ENCODE measurements at places on chromosomes 2 and 18. TPM values are rescaled to one million over a fixed set of nuclear protein-coding genes. Genes with fewer than 3 reads are reported as not detected.
A peak's percentile ranks its signal among the peaks of the same experiment; 100 is the strongest.

Gene TMEM182
- total RNA-seq = 5.9 TPM

Gene OR6B2
- total RNA-seq = not detected

- no peak for DNase-seq
Observed at GRCh38 chr2:235024931-235025773, 73.3 kb downstream of the SH3BP4 start.

- no peak for DNase-seq
Observed at GRCh38 chr2:78035804-78036203, 513.6 kb upstream of the LRRTM4 start.

DNA sequence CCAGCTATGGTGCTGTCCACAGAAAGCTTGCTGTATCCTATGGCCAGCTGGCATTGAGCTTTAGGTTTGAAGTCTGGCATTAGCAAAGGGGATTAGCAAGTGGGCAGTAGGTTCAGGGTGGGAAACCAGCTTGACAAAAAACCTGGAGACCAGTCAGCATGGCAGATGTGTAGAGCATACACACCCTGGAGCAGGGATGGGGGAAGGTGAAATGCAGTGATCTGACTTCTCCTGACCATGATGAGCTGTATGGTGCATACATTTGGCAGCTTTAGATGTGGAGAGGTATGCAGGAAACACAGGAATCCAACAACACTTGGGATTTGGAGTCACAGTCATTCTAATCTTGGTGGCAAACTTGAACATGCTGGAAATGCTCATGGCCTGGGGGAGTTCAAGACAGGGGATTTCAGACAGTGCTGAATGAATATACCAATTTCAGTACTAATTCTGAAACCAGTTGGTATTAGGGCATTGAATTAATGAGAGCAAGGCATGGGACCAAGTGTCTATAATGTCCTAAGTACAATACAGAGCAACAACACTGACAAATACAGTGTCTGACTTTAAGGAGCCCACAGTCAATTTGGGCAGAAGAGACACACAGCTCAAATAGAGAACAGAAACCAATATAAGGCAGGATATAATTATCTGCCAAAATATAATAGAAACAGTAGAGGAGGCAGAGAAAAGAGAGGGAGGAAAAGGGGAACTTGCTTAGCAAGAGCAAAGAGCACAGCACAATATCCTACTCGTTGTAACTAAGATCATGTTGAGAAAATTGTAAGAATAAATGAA is 11.8 kb downstream of the ARHGAP15 start:
- DNase-seq = no peak

- no peak for DNase-seq
Observed at GRCh38 chr2:186751078-186751477, 57.2 kb downstream of the FAM171B start.

GRCh38 chr2:16633621-16634430 is 31.8 kb downstream of the CYRIA start:
- DNase-seq = no peak

GRCh38 chr2:29335396-29335795 is 220.2 kb downstream of the CLIP4 start:
- DNase-seq = no peak

GRCh38 chr2:110708455-110708854 is 23.9 kb upstream of the ACOXL start:
- DNase-seq = no peak

- peak; percentile 87 for DNase-seq
Observed at GRCh38 chr2:204452464-204453023, 92.7 kb upstream of the PARD3B start.

DNA sequence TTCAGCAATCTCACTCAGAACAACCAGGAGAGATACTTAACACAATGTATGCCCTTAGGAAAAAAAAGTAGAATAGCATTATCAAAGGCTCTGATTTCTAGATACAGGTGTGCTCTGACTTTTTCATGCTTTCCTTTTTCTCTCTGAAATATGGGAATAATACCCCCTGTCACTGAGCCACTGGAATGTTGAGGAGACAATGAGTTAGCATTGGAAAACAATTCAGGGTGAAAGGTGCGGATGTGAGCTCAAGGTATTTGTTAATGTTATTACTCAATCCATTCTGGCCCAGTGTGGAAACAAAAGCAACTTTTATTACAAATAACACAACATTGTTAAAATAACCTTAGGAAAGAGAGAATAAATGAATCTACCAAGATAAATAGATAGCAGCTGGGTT is 228.0 kb downstream of the IKZF2 start:
- no peak for DNase-seq

DNA sequence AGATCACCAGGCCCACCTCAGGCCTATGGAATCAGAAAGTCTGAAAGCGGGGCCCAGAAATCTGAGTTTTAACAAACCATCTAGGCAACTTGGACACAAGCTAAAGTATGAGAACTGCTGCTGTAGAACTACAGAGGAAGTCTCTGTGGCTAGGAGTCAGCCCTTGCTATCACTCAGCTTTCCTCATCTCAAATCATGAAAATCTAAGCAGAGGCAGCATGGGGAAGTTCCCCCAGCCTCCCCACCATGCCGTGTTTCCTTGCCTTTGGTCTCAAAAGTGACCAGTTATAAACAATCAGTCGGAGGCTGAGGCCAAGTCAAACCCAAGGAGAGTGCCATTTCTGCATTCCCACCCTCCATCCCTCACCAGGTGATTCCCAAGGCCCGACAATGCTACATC is 404.7 kb downstream of the BCL11A start:
- DNase-seq = no peak

Gene CCDC178
- 0.73 TPM for total RNA-seq

DNA sequence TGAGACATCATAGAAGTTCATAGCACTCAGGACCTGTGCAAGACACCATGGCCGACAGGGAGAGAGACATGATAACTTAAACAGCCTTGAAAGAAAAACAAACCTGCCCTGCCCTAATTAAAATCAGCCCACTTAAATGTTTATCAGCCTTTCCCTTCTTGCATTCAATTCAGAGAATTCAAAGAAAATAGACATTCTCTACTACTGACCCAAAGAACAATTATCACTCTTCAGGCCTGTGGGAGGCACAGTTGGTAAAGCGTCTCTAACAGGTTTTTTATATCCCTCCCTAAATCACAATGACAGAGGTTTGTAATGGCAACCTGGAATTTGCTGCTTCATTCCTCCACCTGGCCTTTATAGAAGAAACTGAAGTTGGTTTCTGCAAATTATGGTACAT is 1.7 kb downstream of the CDK15 start:
- no peak for DNase-seq

Gene NMS
- total RNA-seq = not detected

Gene PIEZO2
- 40.3 TPM for total RNA-seq

DNA sequence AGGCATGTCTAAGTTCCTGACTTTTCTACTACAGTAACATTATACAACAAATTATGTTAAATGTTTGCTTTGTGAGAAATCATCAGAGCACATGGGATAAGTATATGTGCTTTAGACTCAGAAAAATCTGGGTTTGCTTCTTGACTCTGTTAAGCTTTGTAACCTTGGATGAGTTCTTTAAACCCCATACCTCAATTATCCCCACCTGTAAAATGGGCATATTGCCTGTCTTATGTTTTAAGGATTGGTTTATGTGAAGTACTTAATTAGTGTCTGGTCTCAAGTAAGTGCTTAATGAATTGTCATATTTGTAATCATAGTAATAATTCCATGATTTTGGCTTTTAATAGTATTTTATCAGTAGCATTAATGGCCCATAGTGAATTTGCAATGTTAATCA is 135.8 kb downstream of the TAF4B start:
- DNase-seq = no peak

DNA sequence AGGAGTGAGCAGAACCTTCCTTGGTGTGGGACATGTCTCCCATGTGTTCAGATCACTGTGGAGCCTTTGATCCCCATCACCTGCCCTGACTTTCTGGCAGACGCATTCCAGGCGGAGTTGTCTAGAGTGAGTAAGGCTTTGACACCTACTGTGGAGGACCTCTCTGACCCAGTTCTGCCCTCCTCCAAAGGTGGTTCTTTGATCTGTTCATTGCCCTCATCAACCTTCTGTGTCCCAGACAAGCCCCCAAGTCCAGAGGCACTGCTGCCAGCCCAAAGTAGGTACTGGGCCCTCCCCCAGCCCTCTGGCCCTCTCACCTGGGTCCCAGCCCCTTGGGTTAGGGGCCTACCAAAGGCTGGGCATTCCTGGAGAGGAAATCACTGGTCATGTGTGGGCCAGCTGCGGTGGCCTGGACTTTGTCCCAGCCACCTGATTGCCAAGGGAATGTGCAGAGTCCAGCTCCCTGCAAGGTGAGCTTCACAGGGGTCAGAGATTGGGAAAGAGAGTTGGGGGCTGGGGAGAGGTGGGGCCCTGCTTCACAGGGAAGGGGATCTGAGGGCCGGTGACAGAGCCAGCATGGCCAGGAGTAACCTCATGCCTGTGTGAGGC is 12.1 kb upstream of the FAHD2A start:
- no peak for DNase-seq

DNA sequence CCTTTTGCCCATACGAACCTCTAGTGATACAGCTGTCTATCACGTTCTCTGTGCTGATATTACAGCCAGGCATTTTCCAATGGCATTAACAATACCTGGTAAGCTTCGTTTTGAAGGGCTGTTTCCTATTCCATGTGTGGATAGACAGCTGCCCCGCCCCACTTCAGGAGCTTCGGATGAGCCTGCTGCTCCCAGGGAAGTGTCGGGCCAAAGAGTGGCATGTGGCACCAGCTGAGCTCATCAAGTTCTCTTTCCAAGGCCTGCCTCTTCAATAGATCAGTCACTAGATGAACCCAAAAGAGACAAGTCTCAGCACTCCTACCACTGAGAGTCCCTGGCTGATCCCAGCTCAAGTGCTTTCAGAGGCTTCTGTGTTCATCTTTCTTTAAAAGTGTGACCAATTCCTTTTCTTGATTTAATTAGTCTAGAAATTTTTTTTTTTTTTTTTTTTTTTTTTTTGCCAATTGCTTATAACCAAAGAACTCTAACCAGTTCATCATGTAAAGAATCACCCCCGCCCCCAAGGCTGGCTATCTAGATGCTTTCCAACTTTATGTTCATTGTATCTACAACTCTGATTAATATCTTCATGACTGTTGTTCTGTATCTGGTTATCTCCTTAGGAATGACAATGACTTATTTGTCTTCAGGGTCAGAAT is 46.6 kb downstream of the HDAC4 start:
- no peak for DNase-seq

- no peak for DNase-seq
Observed at GRCh38 chr2:220646424-220646823, 925.7 kb downstream of the EPHA4 start.

- no peak for DNase-seq
Observed at GRCh38 chr18:46536215-46536874, 120.7 kb downstream of the LOXHD1 start.

Gene TGFBRAP1
- 16.6 TPM for total RNA-seq

GRCh38 chr2:67895227-67895941 is 167.4 kb downstream of the C1D start:
- no peak for DNase-seq

DNA sequence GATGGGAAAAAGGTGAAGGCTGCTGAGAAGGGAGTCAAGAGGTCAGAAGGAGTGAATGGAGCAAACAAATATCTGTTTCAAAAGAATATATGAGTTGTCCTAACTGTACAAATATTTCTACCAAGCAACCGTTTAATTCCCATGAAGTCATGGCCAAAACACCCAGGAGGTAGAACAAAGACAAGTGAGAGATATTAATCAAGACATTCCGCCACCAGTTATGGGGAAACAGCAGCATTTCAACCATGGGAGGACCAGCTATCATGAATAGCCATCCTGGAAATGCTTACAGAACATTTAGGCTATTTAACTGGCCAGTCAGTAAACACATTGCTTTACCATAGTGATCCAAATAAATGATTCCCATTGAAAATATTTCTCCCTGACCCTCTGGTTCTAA is 396.3 kb downstream of the IRS1 start:
- DNase-seq = no peak

DNA sequence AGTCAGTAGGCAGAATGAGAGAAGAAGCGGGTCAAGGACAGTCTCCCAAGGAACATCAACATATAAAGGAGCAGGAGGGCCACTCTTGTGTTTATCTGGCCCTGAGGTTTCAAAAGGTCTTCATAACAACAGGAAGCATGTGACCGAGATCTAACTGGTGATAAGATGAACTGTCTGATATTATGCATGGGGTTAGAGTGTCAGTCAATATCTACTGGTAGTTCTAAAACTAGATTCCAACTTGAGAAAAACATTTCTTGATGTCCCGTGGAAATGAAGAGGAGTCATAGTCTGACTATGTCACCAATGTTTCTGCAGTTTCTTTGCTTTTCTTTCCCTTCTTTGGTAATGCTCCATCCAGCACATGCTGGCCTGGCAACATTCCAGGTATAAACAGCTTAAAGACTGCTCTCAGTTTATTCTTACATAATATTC is 77.5 kb upstream of the ITPRID2 start:
- peak; percentile 72 for DNase-seq

Gene SGO2
- 7.2 TPM for total RNA-seq

DNA sequence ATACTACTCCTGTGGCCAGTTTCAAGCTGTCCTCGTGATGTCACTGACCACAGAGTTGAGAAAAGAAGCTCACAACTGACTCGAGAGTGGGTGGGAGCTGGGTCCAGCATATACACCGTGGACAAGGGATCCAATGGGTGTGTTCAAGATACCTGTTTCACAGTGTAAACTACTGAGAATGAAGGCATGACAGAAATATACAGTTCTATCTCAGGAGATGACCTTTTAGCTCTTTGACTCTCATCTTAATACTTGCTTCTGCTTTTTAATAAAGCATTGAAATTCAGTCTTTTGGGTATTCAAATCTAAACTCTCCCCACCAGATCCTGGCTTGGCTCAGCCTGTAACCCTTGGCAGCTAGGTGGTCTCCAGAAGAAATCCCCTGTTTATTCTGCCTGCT is 130.1 kb downstream of the MAP2 start:
- DNase-seq = no peak

Gene RNF125
- 4.3 TPM for total RNA-seq

DNA sequence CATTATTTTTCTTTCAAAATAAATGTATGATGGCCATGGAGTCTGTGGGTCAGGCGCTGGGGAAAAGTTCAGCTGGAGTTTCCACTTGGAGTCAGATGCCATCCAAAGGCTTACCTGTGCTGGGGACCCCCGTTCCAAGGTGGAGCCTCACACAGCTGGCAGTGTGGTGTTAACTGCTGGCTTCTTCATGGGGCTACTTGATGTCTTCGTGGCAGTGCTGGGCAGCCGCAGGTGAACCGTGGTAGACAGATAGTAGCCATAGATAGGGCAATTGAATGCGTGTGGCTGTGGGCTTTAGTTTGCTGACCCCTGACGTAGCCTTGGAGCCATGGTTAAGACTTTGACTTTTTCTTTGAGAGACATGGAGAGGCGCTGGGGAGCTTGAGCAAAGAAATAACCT is 83.1 kb downstream of the HS6ST1 start:
- no peak for DNase-seq

DNA sequence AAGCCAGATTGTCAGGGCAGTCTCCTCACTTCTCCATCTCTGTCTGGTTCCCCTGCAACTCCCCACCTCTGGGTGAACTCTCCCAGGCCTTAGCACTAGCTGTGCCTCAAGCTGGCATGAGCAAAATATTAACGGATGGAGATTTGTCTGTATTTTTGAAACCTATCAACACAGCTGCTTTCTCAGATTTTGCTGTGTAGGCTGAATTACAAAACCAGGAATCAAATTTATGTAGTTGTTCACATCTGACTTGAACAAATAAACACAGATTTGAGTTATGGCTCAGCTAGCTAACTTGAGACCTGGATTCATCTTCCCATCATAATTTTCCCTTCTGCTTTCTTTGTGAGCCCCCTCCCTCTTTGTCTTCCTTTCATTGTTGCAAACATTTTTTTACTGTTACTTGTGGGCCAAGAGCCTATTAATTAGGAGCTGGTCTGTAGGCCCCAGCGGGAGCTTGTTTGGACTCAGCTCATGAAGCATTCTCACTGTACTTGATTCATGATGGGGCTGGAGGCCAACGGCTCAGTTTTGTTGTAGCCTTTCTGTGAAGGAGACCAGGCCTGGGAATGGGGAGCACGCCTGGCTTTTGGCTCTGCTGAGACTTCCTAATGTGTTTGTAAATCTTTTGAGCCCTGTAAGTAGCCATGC is 164.1 kb upstream of the GATA6 start:
- no peak for DNase-seq
